ENCODE measurements at places on chromosomes 11 and 22.

GRCh38 chr22:44039566-44040171 is 15.6 kb downstream of the PARVB start:
- DNase-seq: no peak

GRCh38 chr22:19748139-19748538 is 12.4 kb upstream of the TBX1 start:
- DNase-seq: no peak

GRCh38 chr11:9601876-9602199 is 28.4 kb downstream of the WEE1 start:
- DNase-seq: no peak

- DNase-seq: no peak
Measured at GRCh38 chr22:38078046-38078840, 5.7 kb downstream of the SLC16A8 start.

- DNase-seq: no peak
Measured at GRCh38 chr11:15141381-15141780, 26.7 kb downstream of the INSC start.

DNA sequence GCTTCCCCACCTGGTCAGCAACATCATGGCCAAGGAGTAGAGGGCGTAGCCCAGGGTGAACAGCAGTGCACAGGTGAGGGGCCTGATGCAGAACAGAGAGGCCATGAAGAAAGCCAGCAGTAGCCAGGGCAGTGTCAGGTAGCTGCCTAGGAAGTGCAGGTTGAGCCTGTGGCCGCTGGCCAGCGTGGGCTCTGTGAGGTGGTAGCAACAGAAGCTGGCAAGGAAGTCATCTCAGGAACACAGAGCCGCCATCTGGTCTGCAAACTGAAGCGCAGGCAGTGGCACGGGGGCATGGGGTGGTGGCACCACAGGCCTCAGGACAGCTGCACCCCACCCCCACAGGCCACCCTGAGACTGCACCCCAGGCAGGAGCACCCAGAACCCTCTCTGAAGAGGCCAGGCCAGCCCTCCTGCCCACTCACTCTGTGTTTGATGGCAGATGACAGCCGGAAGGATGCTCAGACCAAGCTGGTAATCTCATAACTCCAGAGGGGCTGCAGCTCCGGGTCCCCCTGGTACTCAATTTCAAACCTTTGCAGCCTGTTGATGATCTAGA is 95.3 kb downstream of the MED15 start:
- DNase-seq: no peak

DNA sequence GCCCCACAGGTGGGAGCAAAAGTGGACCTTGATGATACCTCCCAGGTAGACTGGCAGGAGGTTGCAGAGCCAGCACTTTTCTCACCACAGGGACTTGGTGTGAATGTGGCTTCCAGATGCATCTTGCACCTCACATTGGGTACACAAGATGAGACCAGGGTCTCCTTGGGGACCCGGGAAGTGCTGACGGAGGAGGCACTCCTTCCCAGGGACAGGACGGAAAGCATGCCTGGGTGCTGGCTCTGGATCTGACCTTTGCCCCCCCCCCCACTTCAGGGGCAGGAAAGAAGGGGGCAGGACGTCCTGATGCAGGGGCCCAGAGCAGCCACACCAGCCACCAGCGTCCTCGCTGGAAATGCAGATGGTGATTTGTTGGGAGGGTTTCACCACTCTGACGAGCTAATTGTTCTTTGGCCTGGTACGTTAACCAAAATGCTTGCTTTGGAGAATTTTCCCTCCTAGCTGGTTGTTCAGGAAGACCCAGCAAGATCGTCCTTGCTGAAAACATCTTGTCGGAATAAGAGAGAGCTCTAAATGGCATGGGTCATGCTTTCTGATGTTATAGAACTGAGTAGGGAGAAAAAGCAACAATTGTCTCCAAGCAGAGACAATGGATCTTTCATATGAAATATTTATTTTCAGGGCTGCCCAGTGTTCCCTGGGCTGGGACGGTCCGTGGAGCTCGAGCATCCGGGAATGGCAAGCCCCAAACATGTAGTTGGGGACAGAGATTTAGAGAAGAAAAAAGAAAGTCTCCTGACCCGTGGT is 74.4 kb upstream of the PPARA start:
- DNase-seq: no peak

DNA sequence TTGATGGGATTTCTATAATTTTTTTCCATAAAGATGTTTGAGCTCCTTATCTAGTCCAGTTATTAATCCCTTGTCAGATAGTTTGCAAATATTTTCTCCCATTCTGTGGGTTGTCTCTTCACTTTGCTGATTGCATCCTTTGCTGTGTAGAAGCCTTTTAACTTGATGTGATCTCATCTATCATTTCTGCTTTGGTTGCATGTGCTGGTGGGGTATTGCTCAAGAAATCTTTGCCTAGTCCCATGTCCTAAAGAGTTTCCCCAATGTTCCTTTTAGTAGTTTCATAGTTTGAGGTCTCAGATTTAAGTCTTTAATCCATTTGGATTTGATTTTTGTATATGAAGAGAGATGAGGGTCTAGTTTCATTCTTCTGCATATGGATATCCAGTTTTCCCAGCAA is 1.7 kb upstream of the IL2RB start:
- no peak for DNase-seq

DNA sequence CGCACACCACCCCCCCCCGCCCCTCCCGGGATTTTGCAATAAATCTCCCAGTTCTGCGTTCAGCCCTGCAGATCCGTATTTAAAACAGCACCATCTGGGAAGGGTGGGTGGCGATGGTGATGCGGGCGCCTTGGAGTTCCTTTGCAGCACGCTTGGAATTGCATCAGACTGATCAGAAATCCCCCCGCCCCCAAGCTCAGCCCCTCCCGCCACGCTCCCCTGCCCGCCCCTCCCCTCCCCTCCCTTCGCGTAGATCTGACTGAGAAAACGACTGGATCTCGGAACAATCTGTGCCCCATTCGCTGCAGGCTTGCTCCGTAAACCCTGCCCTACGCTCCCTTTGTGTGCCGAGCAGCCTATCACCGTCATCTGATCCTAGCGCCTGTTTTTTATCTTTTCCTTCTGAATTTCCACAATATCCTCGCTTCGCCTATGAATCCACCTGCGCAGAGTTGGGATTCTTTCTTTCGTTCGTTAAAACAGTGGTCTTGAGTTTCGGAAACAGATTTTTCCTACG is 18.1 kb upstream of the BDNF start:
- no peak for DNase-seq

- no peak for DNase-seq
Measured at GRCh38 chr11:92775003-92775676, 194.3 kb upstream of the MTNR1B start.

GRCh38 chr11:129612447-129612961 is 203.1 kb upstream of the TMEM45B start:
- no peak for DNase-seq

DNA sequence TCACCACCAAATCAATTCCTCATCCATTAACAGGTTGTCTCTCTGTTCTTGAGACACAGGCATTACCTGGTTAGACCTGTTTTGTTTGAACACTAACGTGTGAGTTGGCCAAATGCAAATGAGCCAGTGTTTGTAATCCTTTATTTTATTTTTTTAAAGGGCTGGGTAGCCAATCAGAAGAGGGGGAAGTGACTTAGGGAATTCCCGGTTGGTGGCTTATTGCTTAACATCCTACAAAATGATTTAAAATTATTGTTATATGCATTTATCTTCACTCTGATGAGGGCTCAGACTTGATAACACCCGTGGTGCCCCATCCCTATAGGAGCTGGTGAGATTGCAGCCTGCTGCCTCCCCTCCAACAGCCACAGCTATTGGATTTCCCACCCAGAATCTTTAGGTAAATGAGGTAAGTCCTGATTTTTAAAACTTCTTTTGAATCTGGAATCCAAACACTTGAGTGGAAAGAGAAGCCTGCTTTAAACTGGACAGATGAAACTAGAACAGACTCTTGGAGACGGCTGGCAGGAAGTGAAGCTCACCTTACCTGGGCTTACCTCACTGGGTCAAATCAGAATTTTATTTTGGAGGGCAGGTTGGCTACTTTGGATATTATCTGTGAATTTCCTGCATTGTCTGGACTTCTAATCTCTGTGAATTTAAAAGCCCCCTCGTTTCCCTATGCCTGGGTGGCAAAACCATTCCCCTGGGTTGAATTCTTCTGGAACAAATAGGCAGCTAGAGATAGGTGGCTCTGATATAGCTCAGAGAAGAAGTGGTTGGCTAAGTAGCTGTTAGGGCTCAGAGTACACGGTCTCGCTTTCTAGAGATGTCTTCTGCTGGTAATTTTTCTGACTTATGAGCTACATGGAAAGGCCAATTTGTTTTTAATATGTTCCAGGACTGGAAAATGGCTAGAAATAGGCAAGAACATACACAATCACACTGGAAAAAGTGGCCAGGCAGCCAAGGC is at the start of gene EHF:
Gene EHF (plus strand): TSS at position 274 of the 973 bp plus-strand sequence. CDS start 21,538 bp downstream, outside the sequence.
- DNase-seq: no peak

- DNase-seq: no peak
Measured at GRCh38 chr11:117094776-117095175, 3.5 kb downstream of the SIK3 start.

- DNase-seq: no peak
Measured at GRCh38 chr11:119742263-119742861, 13.4 kb upstream of the NECTIN1 start.

DNA sequence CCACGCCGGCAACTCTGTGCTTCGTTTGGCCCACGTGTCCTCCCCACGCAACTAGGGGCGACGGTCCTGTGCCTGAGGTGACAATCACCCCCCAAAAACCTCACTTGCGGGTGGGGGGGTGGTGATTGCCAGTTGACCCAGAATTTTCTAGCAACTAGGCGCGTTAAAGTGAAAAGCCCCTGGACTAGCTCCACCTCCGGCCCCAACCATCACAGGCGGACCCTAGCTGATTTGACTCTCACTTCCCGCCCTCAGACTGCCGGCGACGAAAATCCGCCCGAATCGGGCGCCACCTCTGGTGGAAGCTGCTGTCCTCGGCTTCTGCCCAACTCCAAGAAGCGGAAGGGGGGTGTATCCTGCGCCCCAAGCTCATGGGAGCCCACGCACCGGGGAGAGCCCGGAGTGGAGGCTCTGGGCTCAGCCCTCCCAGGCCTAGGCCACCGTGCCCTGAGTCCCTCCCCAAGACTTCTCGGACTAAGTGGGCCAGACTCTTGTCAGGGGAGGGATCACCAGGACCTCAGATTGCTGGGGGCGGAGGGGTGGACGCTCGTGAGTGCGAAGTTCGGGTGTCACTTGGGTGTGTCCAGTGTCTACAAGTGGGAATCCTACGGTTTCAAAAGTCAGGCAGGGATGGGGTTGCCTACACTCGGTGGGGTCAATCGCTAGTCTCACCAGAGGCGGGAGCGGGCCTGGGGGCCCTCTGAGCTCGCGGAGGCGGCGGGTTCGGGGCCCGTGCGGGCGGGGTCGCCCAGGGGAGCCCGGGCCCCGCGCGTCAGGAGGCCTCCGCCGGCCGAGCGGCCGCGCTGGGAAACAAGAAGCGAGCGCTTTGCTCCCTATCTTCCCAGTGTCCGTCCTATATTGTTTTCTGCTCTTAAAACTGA is 12.3 kb downstream of the PAX6 start:
- DNase-seq: no peak

DNA sequence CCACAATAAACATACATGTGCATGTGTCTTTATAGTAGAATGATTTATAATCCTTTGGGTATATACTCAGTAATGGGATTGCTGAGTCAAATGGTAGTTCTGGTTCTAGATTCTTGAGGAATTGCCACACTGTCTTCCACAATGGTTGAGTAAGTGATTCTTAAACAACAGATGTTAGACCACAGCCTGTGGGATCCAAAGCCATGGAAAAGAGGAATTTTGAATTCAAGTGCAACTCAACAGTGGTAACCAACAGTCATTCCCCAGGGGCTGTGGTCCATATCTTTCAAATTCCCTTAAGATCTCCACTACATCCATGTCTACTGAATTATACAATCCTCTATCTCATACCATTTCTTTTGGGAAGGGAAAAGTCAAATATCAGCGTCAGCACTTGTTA is 321.5 kb downstream of the LARGE1 start:
- no peak for DNase-seq

DNA sequence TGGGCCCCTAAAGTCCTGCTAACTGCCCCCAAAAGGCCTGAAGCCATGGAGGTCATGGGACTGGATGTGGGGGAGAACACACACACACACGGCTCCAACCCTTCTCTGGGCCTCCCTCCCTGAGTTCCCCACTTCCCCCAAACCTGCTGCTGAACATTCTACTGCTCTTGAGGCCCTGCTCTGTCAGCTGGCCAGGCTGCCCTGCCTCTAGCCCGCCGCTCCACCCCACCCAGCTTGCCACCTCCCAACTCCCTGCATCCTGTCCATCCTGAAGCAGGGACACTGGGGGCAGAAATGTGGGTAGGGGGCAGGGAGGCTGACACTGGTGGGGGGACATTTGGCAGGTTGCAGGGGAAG is 1.0 kb downstream of the KCNJ4 start:
- DNase-seq: no peak

DNA sequence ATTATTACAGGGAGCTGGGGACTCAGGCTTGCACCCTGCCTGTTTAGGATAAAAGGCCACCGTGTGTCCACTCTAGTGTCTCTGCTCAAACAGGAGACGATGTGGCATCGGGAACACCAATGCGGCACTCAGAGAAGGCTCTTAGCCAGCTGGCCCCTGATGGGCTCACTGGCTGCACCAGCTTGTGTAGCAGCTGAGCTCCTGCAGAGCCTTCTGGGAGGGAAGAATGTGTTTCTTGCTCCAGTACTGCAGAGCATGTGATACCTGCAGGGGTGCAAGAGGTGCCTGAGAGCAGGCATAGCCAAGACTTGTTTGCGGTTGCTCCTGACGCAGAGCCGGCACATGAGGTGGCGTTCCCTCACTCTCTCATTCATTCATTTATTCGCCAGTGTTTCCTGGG is 44.4 kb upstream of the KCNQ1OT1 start:
- no peak for DNase-seq

DNA sequence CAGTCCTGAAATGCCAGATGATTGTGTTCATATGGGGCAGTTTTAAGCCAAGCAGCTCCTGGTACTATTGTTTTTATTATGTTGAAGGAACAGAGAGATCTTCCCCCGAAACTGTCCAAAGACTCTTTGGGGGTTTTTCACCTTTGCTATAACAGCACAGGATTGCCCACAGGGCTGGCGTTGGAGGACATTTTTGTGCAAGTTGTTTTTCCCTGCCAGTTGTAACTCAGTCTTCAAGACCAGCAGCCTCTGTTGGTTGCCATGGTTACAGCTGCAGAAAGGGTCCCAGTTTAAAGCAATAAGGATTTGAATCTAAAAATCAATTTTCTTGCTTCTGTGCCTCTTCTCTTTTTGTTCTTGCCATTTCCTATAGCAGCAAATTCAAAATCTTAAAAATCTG is 45.4 kb upstream of the YWHAH start:
- no peak for DNase-seq

DNA sequence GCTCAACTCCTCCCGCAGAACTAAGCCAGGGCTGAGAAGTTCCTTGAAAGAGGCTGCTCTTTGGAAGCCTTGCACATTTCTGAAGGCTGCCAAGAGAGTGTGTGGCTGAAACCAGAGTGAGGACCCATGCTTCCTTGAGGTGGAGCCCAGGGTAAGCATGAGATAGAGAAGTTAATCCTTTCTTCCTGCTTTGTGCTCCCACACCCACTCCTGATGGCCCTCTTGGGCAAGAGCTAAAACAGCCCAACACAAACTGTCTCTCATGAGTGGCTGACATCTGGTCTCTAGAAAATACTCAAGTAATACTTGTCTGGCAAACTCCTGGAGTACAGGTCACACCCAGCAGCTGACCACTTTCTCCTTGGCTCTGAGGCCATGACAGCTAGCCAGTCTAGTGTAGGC is 523.7 kb downstream of the INSC start:
- no peak for DNase-seq

- no peak for DNase-seq
Measured at GRCh38 chr22:40512426-40513136, 123.9 kb downstream of the MRTFA start.

- no peak for DNase-seq
Measured at GRCh38 chr11:65384301-65384889, 1.9 kb upstream of the SLC25A45 start.

GRCh38 chr11:61719978-61720377 is 32.5 kb upstream of the MYRF start:
- no peak for DNase-seq

Measured in T-helper 2 cell treated with Interferon-gamma antibody and Interleukin-4, amounts not matched to agents 5 μg/mL and 100 μg/mL, for 36 hours (primary cell).